Ascending aorta (tissue), 2 donors: ENCODE measurements at places on chromosomes 4 and X. TPM values are rescaled to one million over a fixed set of nuclear protein-coding genes. Genes with fewer than 3 reads are reported as not detected.

GRCh38 chr4:56321251-56321650 lies 66.0 kb downstream of the AASDH start:
- DNase-seq: no peak
- no peaks in the 10 kb centered on the region for H3K4me1 ChIP-seq
- H3K27me3 ChIP-seq: no peaks in the 10 kb centered on the region
- H3K36me3 ChIP-seq: no peaks in the 10 kb centered on the region

RS1 gene
- total RNA-seq: not detected

- no peak overlapping the region for H3K4me3 ChIP-seq
- H3K36me3 ChIP-seq: no peaks in the 10 kb centered on the region
- no peak overlapping the region for H3K27ac ChIP-seq
- no peak for DNase-seq
- H3K27me3 ChIP-seq: no peaks in the 10 kb centered on the region
Measured at GRCh38 chr4:77631276-77631675, 25.7 kb downstream of the CXCL13 start.

DNA sequence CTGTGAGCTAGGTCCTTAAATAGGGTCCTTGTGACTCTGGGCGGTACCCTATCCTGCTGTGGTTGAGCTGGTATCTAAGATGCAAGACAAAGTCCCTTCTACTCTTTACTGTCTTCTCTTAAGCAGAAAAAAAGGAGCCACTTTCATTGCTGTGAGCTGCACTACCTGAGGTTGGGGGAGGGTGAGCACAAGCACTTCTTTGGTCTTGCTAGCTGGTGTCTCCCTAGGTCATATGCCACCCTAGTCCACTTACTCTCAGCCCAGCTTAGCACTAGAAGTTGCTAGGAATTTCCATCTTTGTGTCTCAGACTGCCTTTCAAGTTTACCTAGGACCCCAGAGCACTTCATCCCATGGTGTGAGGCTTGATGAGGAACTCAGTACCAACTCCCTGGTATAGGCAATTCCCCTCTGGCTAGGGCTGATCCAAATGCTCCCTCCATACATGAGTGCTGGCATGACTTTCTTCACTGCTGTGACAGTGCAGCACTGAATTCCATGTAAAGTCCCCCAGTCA lies 343.6 kb upstream of the CT83 start:
- no peaks in the 10 kb centered on the region for H3K27me3 ChIP-seq
- H3K27ac ChIP-seq: no peak overlapping the region
- H3K36me3 ChIP-seq: no peaks in the 10 kb centered on the region
- no peak for DNase-seq

DNA sequence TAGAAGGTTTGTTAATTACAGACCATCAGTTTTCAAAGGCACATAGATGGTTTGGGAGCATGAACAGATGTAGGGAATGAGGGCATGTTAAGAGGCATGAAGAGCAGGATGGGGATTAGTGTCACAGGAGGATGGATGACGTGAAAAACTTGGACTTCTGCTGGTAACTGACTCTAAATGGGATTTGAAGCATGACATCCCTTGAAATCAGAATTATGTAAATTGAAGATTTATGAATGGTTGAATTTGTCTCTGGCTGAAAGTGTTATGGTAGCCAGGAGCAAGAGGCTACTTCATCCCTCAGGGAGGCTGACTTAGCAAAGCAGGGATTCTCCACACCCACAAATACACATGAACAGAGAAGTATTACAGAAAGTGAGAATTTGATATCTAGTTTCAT lies 454.6 kb downstream of the MAGEB5 start:
- no peaks in the 10 kb centered on the region for H3K27me3 ChIP-seq
- DNase-seq: no peak
- H3K4me3 ChIP-seq: no peak overlapping the region
- no peak overlapping the region for H3K27ac ChIP-seq

- H3K27me3 ChIP-seq: no peaks in the 10 kb centered on the region
- H3K36me3 ChIP-seq: no peaks in the 10 kb centered on the region
- no peak overlapping the region for H3K4me3 ChIP-seq
- no peak for DNase-seq
Measured at GRCh38 chr4:150439451-150439933, 142.5 kb upstream of the MAB21L2 start.

DNA sequence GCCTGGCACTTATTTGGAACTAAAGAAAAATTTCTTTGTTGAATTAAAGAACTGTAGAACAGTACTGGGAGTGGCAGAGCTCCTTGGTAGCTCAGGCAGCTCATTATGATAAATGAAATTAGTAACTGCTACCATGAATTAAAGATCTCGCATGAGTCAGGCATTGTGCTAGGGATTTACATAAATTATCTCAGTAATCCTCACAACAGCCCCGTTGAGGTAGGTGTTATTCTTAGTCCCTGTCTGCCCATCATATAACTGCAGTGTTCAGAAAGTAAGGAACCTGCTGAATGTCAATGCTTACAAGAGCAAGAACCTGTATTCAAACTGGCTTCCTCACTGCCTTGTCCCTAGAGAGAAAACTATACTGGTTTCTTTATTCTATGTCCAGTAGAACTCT lies 108.3 kb downstream of the NLGN4X start:
- no peak overlapping the region for H3K27ac ChIP-seq
- no peaks in the 10 kb centered on the region for H3K4me1 ChIP-seq
- H3K4me3 ChIP-seq: no peak overlapping the region
- H3K27me3 ChIP-seq: no peaks in the 10 kb centered on the region
- DNase-seq: no peak

GRCh38 chrX:445727-446126 lies 59.0 kb upstream of the PPP2R3B start:
- no peak overlapping the region for H3K4me3 ChIP-seq
- no peaks in the 10 kb centered on the region for H3K27me3 ChIP-seq
- H3K27ac ChIP-seq: no peak overlapping the region
- no peaks in the 10 kb centered on the region for H3K36me3 ChIP-seq
- no peaks in the 10 kb centered on the region for H3K4me1 ChIP-seq
